ENCODE measurements at places on chromosomes 7 and 10. TPM values are rescaled to one million over a fixed set of nuclear protein-coding genes. Genes with fewer than 3 reads are reported as not detected.

TMEM213 gene
- not detected for total RNA-seq

TMEM176B gene
- total RNA-seq: not detected

GHRHR gene
- not detected for total RNA-seq

- H3K4me1 ChIP-seq: no peaks in the 10 kb centered on the region
- no peak overlapping the region for H3K27ac ChIP-seq
- H3K36me3 ChIP-seq: peaks cover 2% of the 10 kb centered on the region
- no peak overlapping the region for H3K4me3 ChIP-seq
- H3K27me3 ChIP-seq: no peaks in the 10 kb centered on the region
- DNase-seq: no peak
These were observed 45.9 kb upstream of the TNRC18 start for GRCh38 chr7:5469375-5470166.

- H3K36me3 ChIP-seq: no peaks in the 10 kb centered on the region
- DNase-seq: no peak
- H3K27ac ChIP-seq: no peak overlapping the region
These were observed 365.7 kb upstream of the SEMA3C start for GRCh38 chr7:81284576-81284975.

- H3K36me3 ChIP-seq: no peaks in the 10 kb centered on the region
- no peak for DNase-seq
- no peaks in the 10 kb centered on the region for H3K4me1 ChIP-seq
- no peak overlapping the region for H3K27ac ChIP-seq
- H3K4me3 ChIP-seq: no peak overlapping the region
- no peaks in the 10 kb centered on the region for H3K27me3 ChIP-seq
These were observed 31.1 kb upstream of the RSBN1L start for GRCh38 chr7:77665161-77665560.

GRCh38 chr7:32164341-32164996 is 94.3 kb upstream of the PDE1C start:
- no peaks in the 10 kb centered on the region for H3K4me1 ChIP-seq
- H3K27ac ChIP-seq: no peak overlapping the region
- no peak overlapping the region for H3K4me3 ChIP-seq
- H3K36me3 ChIP-seq: no peaks in the 10 kb centered on the region

- DNase-seq: no peak
- H3K4me3 ChIP-seq: no peak overlapping the region
- H3K27me3 ChIP-seq: peaks cover 22% of the 10 kb centered on the region
- no peak overlapping the region for H3K27ac ChIP-seq
These were observed 12.2 kb downstream of the HOXA1 start for GRCh38 chr7:27083646-27084045.

DNA sequence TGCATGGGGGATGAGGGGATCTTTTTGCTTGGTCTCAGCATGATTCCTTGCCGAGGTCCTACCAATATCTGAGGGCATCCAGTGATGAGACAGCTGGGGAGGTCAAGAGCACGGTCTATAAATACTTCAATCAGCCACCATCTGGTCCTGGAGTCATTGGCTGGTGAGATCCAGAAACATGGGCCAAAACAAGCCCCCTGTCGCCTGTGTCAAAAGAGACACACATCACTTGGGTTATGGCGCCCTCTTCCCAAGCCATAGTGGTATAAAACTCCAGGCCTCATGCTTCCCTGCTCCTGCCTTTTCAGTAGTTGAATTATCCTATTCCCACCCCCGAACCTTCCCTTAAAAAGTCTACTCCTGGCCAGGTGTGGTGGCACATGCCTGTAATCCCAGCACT is 60.9 kb downstream of the SLC35B4 start:
- no peak for DNase-seq
- H3K27ac ChIP-seq: no peak overlapping the region
- H3K27me3 ChIP-seq: no peaks in the 10 kb centered on the region
- H3K4me1 ChIP-seq: no peaks in the 10 kb centered on the region
- H3K4me3 ChIP-seq: no peak overlapping the region

GRCh38 chr10:1316121-1316808 is 260.1 kb downstream of the WDR37 start:
- H3K27me3 ChIP-seq: peaks cover 3% of the 10 kb centered on the region
- DNase-seq: no peak
- no peaks in the 10 kb centered on the region for H3K4me1 ChIP-seq

DNA sequence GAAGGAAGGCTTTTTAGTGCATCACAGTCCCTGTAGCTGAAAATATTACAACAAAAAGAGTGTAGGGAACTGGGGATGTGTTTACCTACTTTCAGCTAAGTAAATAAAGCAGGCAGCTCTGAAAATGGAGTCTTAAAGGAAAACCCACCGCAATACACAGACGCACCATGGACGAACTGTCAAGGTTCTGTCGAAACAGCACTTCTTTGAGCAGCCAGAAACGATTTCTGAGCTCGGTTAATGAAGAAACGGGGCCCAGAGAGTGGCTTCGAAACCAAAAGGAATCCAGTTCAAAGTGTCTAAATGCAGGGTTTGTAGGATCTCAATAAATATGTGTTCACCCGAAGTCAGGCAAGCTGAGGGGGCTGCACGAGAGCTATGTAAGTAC is 275.4 kb upstream of the NEBL start:
- no peaks in the 10 kb centered on the region for H3K36me3 ChIP-seq
- no peak for DNase-seq
- peaks cover 5% of the 10 kb centered on the region for H3K4me1 ChIP-seq
- no peak overlapping the region for H3K27ac ChIP-seq
- H3K27me3 ChIP-seq: peaks cover 44% of the 10 kb centered on the region
- no peak overlapping the region for H3K4me3 ChIP-seq

- no peaks in the 10 kb centered on the region for H3K4me1 ChIP-seq
- no peaks in the 10 kb centered on the region for H3K27me3 ChIP-seq
- no peak overlapping the region for H3K27ac ChIP-seq
- no peak for DNase-seq
- H3K36me3 ChIP-seq: no peaks in the 10 kb centered on the region
These were observed 195.0 kb upstream of the PRPS1L1 start for GRCh38 chr7:18222636-18223035.

DNA sequence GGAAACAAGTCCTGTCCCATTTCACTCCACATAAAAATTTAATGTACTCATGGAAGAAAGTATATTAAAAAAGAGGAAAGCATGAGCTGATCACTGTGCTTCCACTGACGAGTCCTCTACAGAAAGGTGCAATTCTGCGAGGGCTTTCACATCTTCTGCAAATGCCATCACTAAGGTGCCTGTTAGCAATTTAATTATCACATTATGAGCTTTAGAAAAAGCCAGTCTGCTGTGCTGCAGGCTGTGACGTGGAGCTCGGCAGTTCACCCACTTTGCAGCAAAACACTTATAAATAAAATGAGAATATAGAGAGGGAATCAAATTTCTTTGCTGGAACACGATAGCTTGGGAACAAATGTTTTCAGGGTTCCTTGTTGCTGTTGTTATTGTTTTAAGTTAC is 22.5 kb upstream of the NEUROD6 start:
- H3K4me3 ChIP-seq: no peak overlapping the region
- no peak overlapping the region for H3K27ac ChIP-seq
- H3K27me3 ChIP-seq: no peaks in the 10 kb centered on the region
- H3K4me1 ChIP-seq: no peaks in the 10 kb centered on the region
- no peak for DNase-seq

GRCh38 chr7:151408839-151409666 is 785 bp downstream of the WDR86 start:
- peaks cover 59% of the 10 kb centered on the region for H3K4me1 ChIP-seq
- peaks cover 23% of the 10 kb centered on the region for H3K27me3 ChIP-seq
- H3K36me3 ChIP-seq: no peaks in the 10 kb centered on the region
- peak overlapping the region; percentile 65 for H3K4me3 ChIP-seq

DNA sequence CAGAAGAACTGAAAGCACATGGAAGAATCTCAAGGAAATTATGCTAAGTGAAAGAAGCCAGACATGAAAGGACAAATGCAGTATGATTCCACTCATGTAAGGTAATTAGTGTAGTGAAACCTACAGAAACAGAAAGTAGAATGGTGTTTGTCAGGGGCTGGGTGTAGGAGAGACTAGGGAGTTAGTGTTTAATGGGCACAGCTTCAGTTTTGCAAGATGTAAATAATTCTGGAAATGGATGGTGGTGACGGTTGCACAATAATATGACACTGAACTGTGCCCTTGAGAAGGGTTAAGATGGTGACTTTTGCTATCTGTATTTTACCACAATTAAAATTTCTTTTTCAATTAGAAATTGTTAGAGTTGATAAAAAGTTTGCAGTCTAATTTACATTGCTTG is 157.3 kb upstream of the ADCY1 start:
- no peaks in the 10 kb centered on the region for H3K27me3 ChIP-seq
- H3K4me3 ChIP-seq: no peak overlapping the region
- H3K27ac ChIP-seq: no peak overlapping the region
- H3K4me1 ChIP-seq: no peaks in the 10 kb centered on the region
- H3K36me3 ChIP-seq: no peaks in the 10 kb centered on the region
- no peak for DNase-seq

DNA sequence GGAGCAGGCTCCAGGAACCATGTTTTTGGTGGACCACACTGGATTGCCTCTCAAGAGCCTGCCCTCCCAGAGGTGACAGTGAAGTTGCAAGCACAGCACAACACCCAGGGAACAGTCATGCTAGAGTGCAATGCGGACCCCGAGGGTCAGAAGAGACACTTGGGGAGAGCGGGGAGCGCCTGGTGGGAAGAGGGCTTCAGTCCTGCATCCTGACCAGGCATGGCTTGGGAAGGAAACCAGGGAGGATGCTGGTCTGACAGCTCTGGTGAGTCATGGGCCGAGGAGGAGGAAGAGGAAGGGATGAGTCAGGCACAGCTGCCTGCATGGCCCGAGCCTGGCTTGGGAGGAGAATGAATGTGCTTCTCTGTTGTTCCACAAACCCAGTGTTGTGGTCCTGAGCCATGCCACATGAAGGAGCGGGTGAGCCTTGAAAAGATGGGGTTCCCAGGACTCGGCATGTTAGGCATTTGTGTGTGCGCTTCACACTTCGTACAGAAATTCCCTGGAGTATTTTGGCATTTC is 29.5 kb upstream of the ANKRD2 start:
- peaks cover 10% of the 10 kb centered on the region for H3K4me1 ChIP-seq
- peak; percentile 72 for DNase-seq
- no peaks in the 10 kb centered on the region for H3K36me3 ChIP-seq

DNA sequence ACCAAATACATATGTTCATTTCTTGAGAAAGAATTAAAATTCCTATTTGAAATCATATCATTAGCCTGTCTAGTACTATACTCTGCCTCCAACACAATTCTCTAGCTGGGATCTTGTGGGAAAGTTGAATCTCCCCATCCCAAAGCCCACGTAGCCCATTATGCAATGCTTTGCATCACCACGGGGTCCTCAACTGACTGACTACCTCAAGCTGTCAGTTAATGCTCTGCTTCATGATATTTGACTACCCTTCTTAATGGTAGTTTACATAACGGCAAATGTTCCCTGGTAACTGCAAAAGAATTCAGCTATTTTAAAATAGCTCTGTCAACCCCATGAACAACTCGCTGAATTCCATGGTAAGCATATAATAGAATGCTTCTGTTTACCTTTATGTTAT is 23.3 kb upstream of the PALS2 start:
- H3K27ac ChIP-seq: no peak overlapping the region
- H3K36me3 ChIP-seq: no peaks in the 10 kb centered on the region
- no peak overlapping the region for H3K4me3 ChIP-seq
- DNase-seq: no peak
- H3K4me1 ChIP-seq: no peaks in the 10 kb centered on the region
- no peaks in the 10 kb centered on the region for H3K27me3 ChIP-seq

- H3K27me3 ChIP-seq: peaks cover 8% of the 10 kb centered on the region
- H3K27ac ChIP-seq: no peak overlapping the region
- H3K4me1 ChIP-seq: no peaks in the 10 kb centered on the region
- no peaks in the 10 kb centered on the region for H3K36me3 ChIP-seq
- H3K4me3 ChIP-seq: no peak overlapping the region
These were observed 13.2 kb upstream of the HPSE2 start for GRCh38 chr10:99248824-99249223.

GRCh38 chr7:90212149-90212495 is 582 bp downstream of the STEAP2 start:
- H3K4me3 ChIP-seq: no peak overlapping the region
- DNase-seq: no peak
- no peak overlapping the region for H3K27ac ChIP-seq
- H3K27me3 ChIP-seq: peaks cover 31% of the 10 kb centered on the region
- H3K36me3 ChIP-seq: no peaks in the 10 kb centered on the region

GRCh38 chr10:26946102-26946811 is 85.5 kb upstream of the ABI1 start:
- no peak overlapping the region for H3K27ac ChIP-seq
- no peaks in the 10 kb centered on the region for H3K4me1 ChIP-seq
- peaks cover 11% of the 10 kb centered on the region for H3K27me3 ChIP-seq
- no peaks in the 10 kb centered on the region for H3K36me3 ChIP-seq

GRCh38 chr7:97269741-97270140 is 152.2 kb downstream of the SDHAF3 start:
- no peaks in the 10 kb centered on the region for H3K4me1 ChIP-seq
- no peak overlapping the region for H3K4me3 ChIP-seq
- no peaks in the 10 kb centered on the region for H3K36me3 ChIP-seq
- H3K27me3 ChIP-seq: no peaks in the 10 kb centered on the region
